Suppressor macrophage treated with lipopolysaccharide for 1 hour (primary cell): ENCODE measurements at places on chromosomes 12 and 14.

DNA sequence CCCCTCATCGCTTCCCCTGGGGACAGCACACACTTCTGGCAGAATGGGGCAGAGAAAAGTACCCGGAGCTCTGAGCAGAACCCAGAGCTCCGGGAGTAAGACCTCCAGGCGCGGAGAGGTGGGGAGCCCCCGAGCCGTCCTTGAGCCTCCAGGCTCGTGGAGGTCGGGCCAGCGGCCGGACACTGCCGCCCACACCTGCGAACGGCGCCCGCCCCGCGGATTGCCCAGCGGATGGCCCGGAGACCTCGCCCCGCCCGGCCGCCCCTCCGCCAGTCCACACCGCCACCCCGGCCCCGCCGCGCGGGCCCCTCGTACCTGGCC lies 344 bp downstream of the SPTLC2 start:
- no peak for DNase-seq

GRCh38 chr14:82366803-82367202 lies 833.1 kb upstream of the SEL1L start:
- DNase-seq, result no peak

- no peak for DNase-seq
Observed at GRCh38 chr12:79424109-79424721, 266.5 kb downstream of the PAWR start.

DNA sequence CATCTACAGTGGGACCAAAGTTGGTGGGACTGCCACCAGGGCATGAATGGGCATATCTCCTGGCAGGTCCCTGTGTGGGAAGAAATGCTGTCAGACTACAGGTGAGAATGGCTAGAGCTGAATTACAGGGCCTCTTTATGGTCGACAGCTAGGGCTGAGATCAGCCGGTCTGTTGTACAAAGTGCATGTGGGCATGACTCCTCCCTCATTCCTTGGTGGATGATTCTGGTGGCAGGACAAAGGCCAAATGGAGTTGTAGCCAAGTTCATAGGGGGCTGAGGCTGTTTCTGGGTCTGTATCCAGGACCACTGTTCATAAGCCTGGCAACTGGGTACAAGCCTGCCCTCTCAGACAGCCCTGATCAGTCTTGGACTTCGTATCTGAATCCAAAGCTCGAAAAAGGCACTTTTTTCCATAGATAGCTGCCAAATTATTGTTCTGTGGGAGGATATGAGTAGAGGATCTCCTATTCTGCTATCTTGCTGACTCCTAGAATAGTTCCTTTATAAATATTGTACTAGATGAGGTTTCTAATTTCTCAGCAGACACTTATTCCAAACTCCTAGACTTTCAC lies 460.8 kb downstream of the TMEM117 start:
- no peak for DNase-seq

GRCh38 chr14:101086926-101087325 lies 183.4 kb upstream of the RTL1 start:
- no peak for DNase-seq

- no peak for DNase-seq
Observed at GRCh38 chr14:90740081-90740480, 76.1 kb downstream of the TTC7B start.

DNA sequence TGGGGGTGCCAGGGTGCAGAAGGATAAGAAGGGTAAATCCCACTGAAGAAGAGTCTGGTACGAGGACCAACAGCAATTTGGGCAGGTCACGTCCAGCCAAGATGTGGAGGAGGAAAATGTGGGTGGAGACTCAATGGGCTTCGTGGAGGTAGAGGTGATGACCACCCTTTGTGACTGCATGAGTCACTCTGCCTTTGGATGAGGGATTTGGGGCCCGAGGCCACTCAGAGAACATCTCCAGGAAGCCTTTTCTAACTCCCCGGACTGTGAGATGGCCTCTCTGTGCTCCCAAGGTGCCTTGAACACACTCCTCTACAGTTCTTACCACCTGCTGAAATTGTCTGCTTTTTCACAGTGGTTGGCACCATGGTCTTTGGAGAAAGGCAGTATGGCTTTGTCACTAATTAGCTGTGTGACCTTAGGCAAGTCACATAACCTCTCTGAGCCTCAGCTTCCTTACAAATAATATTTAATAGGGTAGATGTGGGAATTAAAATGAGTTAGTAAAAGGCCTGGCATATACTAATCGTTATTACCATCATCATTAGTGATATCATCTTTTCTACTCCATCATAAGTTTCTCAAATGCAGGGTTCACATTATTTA lies 67.0 kb upstream of the ARHGAP5 start:
- no peak for DNase-seq

DNA sequence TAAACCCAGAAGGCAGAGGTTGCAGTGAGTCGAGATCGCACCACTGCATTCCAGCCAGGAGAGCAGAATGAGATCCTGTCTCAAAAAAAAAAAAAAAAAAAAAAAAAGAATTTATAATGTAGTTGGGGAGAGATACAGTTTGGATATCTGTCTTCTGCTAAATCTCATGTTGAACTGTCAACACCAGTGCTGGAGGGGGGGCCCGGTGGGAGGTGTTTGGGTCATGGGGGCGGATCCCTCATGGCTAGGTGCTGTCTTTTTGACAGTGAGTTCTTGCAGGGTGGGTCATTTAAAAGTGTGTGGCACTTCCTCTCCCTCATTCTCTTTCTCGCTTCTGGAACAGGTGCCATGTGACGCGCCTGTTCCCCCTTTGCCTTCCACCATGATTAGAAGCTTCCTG lies 32.8 kb downstream of the CLIP1 start:
- no peak for DNase-seq

GRCh38 chr12:53478865-53479264 lies 20.4 kb downstream of the MAP3K12 start:
- no peak for DNase-seq

GRCh38 chr12:24848941-24849477 lies 99.9 kb downstream of the BCAT1 start:
- DNase-seq, result no peak

DNA sequence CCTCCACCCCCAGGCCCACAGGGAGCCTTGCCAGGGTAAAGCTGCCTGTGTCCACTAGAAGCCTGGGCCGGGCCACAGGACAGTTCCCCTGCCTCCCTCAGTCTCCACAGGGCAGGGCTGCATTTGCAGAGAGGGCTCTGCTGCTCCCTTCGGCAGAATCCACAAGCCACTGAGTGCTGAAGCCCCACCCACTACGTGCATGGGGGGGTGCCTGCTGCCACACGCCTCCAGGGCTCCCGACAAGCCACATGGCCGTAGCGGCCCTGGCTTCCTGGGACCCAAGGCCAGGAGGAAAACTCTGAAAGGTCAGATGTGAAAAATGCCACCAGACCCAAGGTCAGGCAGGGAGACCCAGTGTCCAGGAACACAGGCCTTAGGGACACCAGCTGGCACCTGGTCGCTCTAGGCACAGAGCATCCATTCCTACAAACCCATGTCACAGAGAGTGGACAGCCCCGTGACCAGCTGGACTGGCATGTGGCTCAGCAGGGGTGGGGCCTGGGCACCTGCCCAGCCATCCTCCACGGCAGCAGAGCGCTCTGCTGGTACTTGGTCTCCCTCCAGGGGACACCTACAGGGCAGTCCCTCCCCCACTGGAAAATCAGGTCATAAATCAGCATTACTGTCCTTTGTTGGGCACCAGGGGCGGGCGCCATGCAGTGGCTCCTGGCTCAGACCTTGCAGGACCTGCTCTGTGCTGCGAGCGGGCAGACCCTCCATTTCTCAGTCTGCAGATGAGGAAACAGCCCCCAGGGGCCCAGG lies 42.9 kb downstream of the CCDC85C start:
- no peak for DNase-seq

DNA sequence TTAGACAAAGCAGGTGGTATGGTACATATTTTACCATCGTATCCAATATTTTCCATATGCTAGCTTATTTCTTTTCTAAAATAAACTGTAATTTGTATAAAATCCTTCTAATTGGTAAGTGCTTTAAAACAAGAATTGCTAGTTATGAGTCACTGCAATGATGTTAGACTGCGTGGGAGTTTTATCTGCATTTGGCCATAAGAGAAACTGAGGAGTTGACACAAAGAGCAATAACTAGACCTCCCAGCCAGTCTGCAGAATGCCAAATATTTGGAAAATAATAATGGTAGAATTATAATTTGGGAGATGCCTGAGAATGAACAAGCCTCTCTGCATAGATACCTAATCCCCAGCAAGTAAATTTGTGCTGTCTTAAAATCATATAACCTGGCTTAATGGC lies 61.7 kb upstream of the PTPRR start:
- no peak for DNase-seq

DNA sequence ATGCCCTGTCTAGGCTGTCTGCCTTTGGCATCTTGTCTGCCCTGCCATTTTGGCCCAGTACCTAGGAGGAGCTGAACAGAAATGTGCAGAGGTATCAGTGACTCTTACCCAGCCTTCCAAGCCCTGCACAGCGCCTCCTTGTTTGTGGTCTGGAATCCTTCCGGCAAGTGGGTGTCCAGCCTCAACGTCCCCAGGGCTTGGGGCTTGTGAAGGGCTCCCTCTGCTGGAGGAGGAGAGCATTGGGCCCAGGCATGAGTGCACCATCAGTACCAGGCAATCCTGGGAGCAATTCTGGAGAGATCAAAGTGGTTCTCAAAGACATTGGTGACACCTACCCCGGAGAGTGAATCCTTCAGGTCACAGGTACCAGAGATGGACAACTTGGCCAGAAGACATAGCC lies 2.4 kb upstream of the TCL1B start:
- peak; percentile 43 for DNase-seq

GRCh38 chr12:2523844-2524243 lies 270.9 kb upstream of the FKBP4 start:
- DNase-seq, result no peak

- DNase-seq, result no peak
Observed at GRCh38 chr14:88354358-88354757, 31.1 kb upstream of the SPATA7 start.

DNA sequence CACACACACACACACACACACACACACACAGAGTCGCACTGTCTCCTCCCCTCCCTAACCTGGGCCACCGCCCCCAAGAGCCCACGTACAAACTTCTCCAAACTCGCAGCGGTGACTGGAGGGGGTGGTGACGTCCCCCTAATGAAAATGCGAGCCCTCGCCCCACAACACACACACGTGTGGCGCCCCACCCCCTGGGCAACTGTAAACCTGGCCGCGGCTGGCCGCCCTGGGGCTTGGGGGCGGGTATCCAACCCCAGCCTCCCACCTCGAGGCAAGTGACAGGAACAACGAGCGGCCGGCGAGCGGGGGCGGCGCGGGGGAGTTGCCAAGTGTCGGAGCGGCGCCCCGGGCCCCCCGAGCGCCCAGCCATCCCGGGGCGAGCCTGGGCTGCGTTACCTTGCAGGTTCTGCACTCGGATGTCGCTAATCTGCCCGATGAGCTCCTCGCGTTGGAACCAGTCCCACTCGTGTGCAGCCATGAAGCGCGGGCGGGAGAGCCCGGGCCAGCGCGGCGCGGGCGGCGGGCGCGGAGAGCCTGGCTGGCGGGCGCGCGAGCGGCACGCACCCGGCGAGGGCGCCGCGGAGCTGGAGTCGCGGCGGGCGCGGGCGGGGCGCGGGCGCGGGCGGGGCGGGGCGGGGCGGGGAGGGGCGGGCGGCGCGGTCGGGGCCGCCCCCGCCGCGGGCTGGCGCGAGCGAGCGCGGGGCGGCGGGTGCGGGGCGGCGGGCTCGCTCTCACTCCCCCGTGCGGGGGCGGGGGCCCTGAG lies at the start of gene CLMN:
TSS of gene CLMN (minus strand) at position 597 of the 766 bp plus-strand sequence. CDS start at position 481, 116 bp downstream.
- DNase-seq, result peak; percentile 84

GRCh38 chr12:92132288-92132687 lies 13.4 kb downstream of the BTG1 start:
- peak; percentile 60 for DNase-seq

DNA sequence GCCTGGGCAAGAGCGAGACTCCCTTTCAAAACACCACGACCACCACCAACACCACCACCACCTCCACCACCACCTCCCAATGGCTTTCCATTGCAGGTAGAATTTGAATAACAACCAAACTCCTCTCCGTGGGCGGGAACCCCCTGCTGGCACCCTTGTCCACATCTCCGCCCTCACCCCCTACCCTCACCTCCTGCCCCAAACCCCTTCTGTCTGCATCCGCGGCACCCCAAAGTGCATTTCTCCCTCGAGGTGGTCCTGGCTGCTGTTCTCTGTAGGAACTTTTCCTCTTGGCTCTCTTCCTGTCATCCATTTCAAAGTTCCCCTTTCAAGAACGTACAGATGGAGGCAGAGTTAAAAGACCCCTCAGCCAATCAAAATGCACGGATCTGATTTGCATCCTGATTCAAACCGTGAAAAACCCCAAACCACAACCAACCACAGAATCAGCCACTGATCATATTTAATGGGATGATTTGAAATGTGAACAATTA lies 3.8 kb downstream of the SDSL start:
- DNase-seq, result peak; percentile 46

GRCh38 chr12:113443030-113443539 lies 20.9 kb downstream of the SDSL start:
- no peak for DNase-seq

- DNase-seq, result peak; percentile 98
Observed at GRCh38 chr12:51951199-51951842, at the start of gene ACVR1B. Gene ACVR1B, plus strand, starts transcription at chr12:51951699. Its CDS starts 45 bp downstream, at chr12:51951744.

GRCh38 chr14:70780396-70781075 lies 28.8 kb downstream of the MAP3K9 start:
- peak; percentile 51 for DNase-seq
